ENCODE measurements at places on chromosomes 3 and 15. TPM values are rescaled to one million over a fixed set of nuclear protein-coding genes. Genes with fewer than 3 reads are reported as not detected.

The RASGRP1 gene
- 0.09 TPM for total RNA-seq

The SLC15A2 gene
- total RNA-seq, result 0.18 TPM

The PSTPIP1 gene
- not detected for total RNA-seq

The SMCO1 gene
- total RNA-seq, result not detected

The NR1I2 gene
- total RNA-seq, result not detected

The HTR3E gene
- not detected for total RNA-seq

The GHSR gene
- not detected for total RNA-seq

The ZNF662 gene
- total RNA-seq, result 0.74 TPM

The ZBED2 gene
- 0.09 TPM for total RNA-seq

The MUSTN1 gene
- total RNA-seq, result not detected

The C3orf85 gene
- total RNA-seq, result not detected

The C15orf39 gene
- total RNA-seq, result 8.1 TPM

The FETUB gene
- not detected for total RNA-seq

The RGMA gene
- 6.1 TPM for total RNA-seq

The VIPR1 gene
- 5.6 TPM for total RNA-seq

Measured in fibroblast of the aortic adventitia (primary cell).